Peyer's patch (tissue), 4 donors: ENCODE measurements at places on chromosomes 12 and 14. TPM values are rescaled to one million over a fixed set of nuclear protein-coding genes. Genes with fewer than 3 reads are reported as not detected.

GRCh38 chr14:93719256-93719655 lies 69.0 kb downstream of the PRIMA1 start:
- DNase-seq: peak; percentile 28

DNA sequence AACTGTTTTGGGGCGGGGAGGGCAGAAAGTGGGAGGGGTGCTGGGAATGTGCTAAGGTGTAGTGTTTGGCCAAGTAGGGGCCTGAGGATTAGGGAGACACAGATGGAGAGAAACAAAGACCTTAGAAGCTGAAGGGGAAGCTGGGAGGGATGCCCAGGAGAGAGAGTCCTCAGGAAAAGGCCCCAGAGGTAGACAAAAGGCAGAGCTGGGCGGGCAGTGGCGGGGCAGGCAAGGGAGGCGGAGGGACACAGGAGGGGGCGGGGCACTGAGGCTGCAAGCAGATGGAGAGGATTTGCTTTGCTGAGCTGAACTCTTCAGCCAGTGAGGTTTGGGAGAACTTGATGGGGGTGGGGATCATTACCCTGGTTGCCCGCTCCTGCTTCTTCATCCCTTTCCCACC lies 2.8 kb downstream of the PTMS start:
- DNase-seq: no peak

DNA sequence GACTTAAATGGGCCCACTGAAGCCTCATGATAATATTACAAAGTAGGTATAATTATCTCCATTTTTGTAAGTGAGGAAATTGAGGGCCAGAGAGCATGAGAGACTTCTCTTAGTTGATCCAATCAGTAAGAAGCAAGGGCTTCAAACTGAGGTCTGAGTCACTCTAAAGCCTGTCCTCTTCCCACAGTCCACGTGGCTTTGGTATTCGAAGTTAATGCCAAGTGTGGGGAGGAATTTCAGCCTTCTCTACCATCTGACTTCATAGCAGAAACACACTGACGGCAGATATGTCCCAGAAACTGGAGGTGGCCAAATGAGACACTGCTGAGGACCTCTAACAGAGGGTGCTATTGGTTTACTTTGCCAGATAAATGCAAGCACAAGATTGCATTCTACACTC lies 114.4 kb upstream of the OVCH1 start:
- DNase-seq: no peak

DNA sequence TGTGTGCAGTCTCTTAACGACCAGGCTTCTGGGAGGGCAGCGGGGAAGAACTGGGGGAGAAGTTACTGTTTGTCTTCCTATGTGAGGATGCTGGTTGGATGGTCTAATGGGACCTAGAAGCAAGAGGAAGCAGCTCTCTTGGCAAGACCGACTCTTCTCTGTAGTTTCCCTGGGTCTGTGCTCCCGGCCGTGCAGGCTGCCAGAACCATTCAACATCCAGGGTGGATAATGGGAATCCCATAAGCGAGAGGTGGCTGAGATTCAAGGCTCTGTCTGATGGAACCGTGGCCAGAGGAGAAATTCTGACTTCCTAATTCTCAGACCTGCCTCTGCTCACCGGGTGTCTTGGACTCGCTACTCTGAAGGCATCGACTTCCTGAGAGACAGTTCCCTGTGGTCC lies 561.0 kb upstream of the TBX3 start:
- no peak for DNase-seq

- no peak for DNase-seq
Observed at GRCh38 chr12:49702676-49703215, 4.5 kb downstream of the FMNL3 start.

- DNase-seq: no peak
Observed at GRCh38 chr12:131693149-131693548, 17.7 kb upstream of the SFSWAP start.

GRCh38 chr12:40031965-40032364 lies 73.9 kb downstream of the SLC2A13 start:
- DNase-seq: no peak

GRCh38 chr14:93023039-93023438 lies 92.7 kb downstream of the ITPK1 start:
- DNase-seq: no peak

- DNase-seq: no peak
Observed at GRCh38 chr12:108325018-108325358, 14.1 kb downstream of the CMKLR1 start.

GRCh38 chr12:64392221-64392620 lies 1.7 kb upstream of the C12orf56 start:
- DNase-seq: no peak

- no peak for DNase-seq
Observed at GRCh38 chr12:45050751-45051571, at the start of gene DBX2. Gene DBX2, minus strand, starts transcription at chr12:45051099. Its CDS starts 172 bp downstream, at chr12:45050927.

DNA sequence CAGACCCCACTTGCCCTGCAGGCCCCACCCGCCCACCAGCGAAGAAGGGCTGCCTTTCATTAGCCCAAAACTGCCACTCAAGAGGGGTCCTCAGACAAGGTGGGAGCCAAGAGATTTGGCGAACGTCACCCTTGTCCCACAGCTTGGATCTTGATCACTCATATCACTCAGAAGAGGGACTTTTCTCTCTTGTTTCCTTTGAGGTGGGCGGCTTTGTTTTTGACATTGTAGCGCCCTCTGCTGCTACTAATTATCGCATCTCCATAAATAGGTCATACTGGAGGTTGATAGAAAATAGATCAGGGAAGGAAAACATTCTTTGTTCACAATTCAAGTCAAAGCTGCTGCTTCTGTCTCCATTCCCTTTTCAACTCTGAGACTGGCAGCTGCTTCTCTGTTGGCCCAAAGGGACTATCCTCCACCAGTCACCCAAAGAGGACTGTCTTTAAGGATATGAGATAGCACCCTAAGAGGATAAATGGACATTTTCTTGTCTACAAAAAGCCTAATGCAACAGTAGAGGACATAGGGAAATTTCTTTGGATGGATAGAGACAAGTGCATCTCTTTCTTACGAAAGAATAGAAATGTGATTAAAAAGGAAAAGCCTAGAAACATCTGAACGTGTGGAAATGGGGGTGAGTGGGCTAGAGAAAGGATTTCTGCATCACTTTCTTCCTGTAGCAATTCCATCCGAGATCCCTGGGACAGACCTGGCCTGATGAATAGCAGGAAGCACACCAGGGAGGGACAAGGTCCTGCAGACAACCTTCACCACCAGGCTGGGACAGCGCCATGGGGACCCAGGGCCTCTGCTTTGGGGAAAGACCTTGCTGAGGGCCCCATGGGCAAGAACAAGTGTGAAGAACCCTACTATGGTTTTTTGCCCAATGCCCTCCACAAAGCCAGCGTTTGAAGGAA lies 115.8 kb downstream of the DAD1 start:
- peak; percentile 77 for DNase-seq

DNA sequence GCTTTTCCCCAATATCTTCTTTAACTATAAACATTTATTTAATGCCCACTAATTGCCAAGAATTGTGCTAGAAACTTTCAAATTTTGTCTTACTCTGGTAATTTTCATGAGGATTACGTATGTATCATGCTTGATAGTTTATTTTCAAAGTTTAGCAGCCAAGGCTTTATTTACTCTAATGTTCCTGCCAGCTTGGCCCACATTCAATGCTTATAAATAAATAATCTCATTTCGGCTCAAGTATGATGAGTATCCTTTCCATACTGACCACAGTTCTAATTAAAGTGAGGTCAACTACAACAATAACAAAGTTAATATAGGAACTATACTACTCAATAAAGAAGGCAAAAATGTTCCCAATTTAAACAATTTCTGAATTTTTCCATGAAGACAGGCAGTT lies 259.2 kb downstream of the MED13L start:
- DNase-seq: no peak

GRCh38 chr14:93054006-93054405 lies 61.7 kb downstream of the ITPK1 start:
- DNase-seq: no peak

DNA sequence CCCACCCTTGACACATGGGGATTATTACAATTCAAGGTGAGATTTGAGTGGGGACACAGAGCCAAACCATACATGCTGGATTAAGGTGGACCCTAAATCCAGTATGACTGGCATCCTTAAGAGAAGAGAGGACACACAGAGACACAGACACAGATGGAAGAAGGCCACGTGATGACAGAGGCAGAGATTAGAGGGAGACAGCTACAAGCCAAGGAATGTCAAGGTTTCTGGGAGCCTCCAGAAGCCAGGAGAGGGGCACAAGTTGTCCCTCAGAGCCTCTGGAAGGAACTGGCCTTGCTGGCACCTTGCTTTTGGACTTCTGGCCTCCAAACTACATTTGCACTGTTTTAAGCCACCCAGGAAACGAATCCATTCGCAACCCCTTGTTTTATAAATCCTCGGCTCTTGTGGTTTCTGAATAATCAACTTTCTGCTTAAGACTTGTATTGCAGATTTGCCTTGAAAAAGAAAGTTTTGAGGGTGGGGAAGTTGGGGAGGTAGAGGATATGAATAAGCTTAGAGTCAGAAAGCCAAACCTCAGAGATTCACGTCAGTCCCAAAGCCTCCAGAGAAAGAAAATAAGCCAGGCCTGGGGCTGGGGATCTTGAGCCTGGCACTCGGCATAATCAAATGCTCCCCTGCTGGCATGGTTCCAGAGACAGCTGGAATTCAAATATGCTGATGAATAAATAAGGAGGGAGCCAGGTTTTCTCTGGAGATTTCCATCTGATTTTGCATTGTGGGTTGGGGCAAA lies 224.2 kb upstream of the PWP1 start:
- peak; percentile 12 for DNase-seq

- peak; percentile 78 for DNase-seq
Observed at GRCh38 chr12:1993871-1994371, 10.3 kb downstream of the DCP1B start.

DNA sequence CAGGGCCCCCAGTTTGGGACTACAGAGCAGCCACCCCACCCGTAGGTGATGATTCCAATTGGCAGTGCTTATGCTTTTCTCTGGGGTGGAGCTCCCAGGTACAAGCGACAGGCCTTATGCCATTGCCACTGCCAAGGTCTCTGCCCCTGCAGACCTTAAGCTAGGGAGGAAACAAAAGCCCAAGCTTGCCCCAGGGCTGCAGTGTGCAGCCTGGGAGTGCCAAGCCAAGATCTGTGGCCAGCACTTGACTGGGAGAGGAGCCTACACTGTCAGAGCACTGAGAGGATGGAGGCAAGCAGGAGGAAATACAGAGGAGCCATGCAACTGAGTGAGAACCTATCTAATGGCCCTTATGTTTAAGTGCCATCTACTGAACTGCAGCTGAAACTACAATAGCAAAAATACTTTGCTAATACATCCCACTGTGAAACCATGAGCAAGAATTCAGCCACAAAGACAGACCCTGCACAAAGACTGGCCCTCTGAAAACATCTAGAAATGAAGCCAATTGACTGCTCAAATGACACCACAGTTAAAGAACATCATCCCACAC lies 17.7 kb upstream of the ASCL1 start:
- no peak for DNase-seq

DNA sequence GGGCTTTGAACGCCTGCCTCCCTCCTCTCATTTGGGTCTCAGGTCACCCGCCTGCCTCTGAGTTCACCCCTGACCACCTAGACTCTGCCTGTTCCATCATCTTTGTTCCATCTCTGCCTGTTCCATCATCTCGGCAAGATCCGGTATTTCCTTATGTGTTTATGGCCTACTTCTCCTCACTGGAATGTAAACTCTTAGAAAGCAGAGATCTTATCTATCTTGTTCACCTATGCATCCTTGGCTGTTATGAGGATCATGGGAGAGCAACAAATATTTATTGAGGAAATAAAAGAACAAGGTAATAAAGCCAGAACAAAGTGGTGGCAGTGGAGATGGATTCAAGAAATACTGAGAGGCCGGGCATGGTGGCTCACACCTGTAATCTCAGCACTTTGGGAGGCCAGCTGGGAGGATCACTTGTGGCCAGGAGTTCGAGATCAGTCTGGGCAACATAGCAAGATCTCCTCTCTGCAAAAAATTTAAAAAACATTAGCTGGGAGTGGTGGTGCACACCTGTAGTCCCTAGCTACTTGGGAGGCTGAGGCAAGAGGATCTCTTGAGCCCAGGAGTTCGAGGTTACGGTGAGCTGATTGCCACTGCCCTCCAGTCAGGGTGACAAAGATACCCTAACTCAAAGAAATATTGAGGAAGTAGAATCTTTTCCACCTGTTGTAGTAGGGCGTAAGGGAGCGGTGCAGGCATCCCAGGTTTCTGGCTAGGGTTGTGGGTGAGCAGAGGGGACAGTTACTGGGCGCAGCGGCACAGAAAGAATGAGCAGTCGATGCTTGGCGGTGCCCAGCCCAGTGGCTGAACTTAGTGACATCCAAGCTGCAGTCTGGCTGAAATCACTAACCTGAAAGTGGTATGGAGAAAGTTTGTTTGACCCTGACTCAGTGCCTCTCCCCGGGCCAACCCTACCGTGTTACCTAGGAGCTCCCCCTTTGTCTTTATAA lies 1.7 kb upstream of the KLC1 start:
- DNase-seq: no peak

- no peak for DNase-seq
Observed at GRCh38 chr12:1130164-1130563, 139.1 kb downstream of the ERC1 start.

DNA sequence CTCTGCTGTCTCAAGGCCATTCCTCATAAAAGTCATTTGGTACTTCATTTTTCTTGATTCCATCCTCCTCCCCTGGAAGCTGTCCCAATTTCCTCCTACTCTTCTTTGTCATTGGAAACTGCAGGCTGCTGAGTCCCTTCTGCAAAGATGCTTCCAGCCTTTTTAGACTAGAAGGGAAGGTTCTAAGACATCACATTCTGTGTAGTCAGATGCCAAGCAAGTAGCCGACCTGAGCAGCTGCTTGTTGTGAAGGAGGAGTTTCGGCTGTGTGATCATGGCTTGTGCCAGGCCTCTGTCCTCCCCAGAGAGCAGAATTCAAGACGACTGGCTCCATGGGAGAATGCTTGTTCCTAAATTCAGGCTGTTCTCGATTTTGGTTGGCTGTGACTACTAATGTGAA lies 8.7 kb downstream of the RFC5 start:
- DNase-seq: no peak

DNA sequence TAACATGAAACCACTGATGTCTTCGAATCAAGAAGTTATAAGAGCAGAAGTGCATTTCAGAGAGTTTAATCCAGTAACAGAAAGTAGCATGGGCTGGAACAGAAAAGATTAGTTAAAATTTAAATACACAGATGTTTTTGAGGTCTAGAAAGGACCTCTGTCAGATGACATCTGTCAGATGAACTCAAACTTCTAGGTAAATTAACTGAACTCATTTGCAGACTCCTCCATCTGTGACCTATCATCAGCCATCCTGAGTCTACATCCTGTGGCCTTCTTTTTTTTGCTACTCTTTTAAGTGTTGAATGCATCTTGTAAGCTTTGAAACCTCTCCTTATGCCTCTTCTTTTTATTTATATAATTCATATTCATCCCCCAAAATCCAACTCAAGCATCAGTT lies 53.3 kb downstream of the C2CD5 start:
- DNase-seq: no peak

PZP gene
- total RNA-seq: not detected

KLRK1 gene
- 3.3 TPM for total RNA-seq

RNASE1 gene
- total RNA-seq: 35.5 TPM

RGS6 gene
- 5.8 TPM for total RNA-seq

GALNT16 gene
- 17.6 TPM for total RNA-seq

SLC4A8 gene
- total RNA-seq: 4.2 TPM

SLCO1B1 gene
- not detected for total RNA-seq

INHBC gene
- total RNA-seq: not detected

PTPRB gene
- 24.1 TPM for total RNA-seq

KRT78 gene
- total RNA-seq: not detected

IRAK3 gene
- 10.2 TPM for total RNA-seq

VDR gene
- total RNA-seq: 151 TPM

CFAP251 gene
- total RNA-seq: 0.67 TPM

HOXC11 gene
- 0.76 TPM for total RNA-seq

R3HDM2 gene
- 23.1 TPM for total RNA-seq
